ENCODE measurements at places on chromosomes 13 and 19.
A peak's percentile ranks its signal among the peaks of the same experiment; 100 is the strongest.

- DNase-seq: no peak
These were observed at the start of gene ZIC2 for GRCh38 chr13:99981735-99982035. Gene ZIC2, plus strand, starts transcription at chr13:99981784. Its CDS starts 281 bp downstream, at chr13:99982065.

DNA sequence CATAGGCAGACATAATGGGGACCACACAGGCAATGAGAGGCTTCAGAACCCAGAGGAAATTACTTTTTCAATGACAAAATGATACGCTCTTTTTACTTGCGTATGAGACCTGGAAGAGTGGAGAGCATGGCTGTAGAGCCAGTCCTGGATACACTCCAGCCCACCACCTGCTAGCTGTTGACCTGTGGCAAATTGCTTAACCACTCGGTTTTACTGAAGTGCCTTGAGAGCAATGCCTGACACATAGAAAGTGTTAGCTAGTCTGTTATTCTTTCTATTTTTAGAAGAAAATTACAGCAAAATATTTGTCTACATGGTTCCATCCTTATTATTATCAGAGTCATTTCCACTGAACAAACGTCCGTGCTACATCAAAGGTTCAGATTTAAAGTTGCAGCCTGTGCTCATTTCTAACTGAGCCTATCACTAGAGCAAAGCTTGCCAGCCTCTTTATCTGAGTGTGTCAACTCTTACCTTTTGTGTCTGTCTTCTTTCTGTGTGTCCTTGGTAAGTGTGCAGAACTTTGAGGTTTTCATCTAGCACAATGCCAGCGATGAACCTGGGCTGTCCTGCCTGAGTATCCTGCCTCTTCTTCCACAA, 9.6 kb upstream of the GPR183 start:
- DNase-seq: no peak

- peak; percentile 86 for DNase-seq
These were observed 506 bp upstream of the AP1M1 start for GRCh38 chr19:16197188-16197621.

- no peak for DNase-seq
These were observed 8.5 kb upstream of the CEACAM7 start for GRCh38 chr19:41696402-41697197.

DNA sequence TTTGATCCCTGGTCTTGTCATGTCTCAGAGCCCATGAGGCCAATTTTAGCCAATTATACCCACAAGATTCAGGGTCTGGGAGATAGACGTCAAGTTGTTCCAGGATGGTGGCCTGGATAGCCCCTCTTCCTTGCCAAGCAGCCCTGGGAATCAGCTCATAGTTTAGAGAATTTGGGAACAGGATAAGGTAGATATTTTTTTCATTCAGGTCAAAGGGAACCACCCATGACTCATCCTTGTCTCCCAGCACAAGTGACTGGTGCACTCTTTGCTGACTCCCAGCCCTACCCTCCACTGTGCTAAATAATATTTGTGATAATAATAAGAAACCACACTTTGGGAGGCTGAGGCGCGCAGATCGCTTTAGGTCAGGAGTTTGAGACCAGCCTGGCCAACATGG, 17.1 kb upstream of the S1PR4 start:
- no peak for DNase-seq

GRCh38 chr13:27534108-27534980, 84.0 kb upstream of the MTIF3 start:
- no peak for DNase-seq

GRCh38 chr19:28980236-28980868, 232.6 kb downstream of the UQCRFS1 start:
- no peak for DNase-seq

Data from skeletal muscle cell (primary cell).